ENCODE measurements at places on chromosomes 16 and 17. TPM values are rescaled to one million over a fixed set of nuclear protein-coding genes. Genes with fewer than 3 reads are reported as not detected.

Gene ACE
- 9.6 TPM for total RNA-seq

Gene SYNGR3
- 4.7 TPM for total RNA-seq

GRCh38 chr17:59848778-59849177 lies 44.0 kb downstream of the TUBD1 start:
- DNase-seq, result no peak

DNA sequence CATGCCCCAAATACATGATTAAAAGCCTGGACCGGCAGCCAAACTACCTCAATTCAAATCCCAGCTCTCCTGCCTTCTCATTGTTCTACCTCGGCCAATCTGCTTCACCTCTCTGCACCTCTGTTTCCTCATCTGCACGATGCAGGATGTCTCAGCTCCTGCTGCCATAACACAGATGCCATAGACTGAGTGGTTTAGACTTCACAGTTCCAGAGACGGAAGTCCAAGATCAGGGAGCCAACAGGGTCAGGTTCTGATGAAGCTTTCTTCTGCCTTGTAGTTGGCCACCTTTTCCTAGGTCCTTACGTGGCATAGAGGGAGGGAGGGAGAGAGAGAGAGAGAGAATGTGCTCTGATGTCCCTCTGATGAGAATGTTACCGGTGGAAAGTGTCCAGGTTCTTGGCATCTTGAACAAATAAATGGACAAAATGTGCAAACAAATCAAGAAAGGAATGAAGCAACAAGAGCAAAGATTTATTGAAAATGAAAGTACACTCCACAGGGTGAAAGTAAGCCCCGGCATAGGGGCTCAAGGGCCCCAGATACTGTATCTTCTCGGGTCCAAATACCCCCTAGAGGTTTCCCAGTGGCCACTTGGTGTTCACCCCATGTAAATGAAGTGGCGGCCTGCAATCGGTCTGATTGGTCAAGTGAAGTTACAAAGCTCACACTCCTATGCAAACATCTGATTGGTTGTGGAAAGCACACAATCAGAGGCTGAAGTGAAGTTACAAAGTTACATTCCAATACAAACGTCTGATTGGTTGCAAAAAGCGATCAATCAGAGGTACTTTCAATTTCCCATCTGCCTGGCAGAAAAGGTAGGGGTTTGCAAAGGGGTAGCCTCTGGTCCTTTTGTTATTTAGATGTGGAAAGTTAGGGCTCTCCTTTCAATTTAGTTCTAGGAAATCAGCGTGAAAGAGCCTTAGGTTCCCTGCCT lies 43.3 kb upstream of the ZCCHC14 start:
- DNase-seq, result no peak

Data from tongue (tissue), 3 donors.